ENCODE measurements at places on chromosomes 4 and X.

GRCh38 chr4:174418640-174419212, 103.6 kb downstream of the HPGD start:
- no peak for DNase-seq

DNA sequence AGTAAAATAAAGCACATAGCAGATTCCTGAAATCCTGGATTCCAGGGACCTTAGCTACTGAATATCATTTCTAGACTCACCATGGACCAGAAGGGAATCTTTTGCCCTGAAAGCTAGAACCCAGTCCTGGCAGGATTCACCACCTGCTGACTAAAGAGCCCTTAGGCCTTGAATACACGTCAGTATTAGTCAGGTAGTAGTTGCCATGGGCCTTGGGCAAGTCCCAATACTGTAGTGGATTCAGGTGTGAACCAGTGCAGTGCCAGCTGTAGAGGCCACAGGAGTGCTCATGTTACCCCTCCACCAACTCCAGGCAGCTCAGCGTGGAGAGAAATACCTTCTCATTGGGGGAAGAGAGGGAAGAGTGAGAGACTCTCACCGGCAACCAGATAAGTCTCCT, 64.1 kb upstream of the UBQLN2 start:
- no peak for DNase-seq

- DNase-seq = no peak
Measured at GRCh38 chr4:157787618-157788017, 385.2 kb downstream of the GASK1B start.

GRCh38 chr4:11801466-11802446, 373.1 kb upstream of the HS3ST1 start:
- no peak for DNase-seq

- DNase-seq = no peak
Measured at GRCh38 chr4:15198070-15198727, 195.9 kb downstream of the CPEB2 start.
